BJ (cell line): ENCODE measurements at places on chromosomes 5 and 9.

- DNase-seq = no peak
These were observed 136.3 kb downstream of the FOXD1 start for GRCh38 chr5:73312146-73312871.

GRCh38 chr9:83245979-83246659, 183.2 kb upstream of the RASEF start:
- DNase-seq = no peak

- DNase-seq = peak; percentile 96
These were observed 168.5 kb downstream of the AUH start for GRCh38 chr9:91193087-91193657.

DNA sequence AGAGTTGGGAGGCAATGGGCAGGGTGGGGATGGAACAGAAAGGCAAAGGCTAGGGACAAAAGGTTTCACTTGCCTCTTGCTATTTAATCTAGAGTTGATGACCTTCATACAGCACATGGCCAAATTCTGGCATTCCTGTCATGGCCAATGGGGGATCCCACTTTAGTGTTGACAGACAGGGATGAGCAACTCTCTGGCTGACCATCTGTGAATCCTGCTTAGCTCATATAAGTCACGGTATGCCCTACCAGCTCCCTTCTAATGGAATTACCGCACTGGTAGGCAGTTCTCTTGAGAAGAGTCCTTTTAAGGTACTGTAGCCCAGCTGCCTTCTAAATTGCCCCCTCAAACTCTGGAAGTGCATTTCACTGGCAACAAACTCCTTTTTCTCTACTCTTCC, 76.1 kb downstream of the MAMDC2 start:
- no peak for DNase-seq

DNA sequence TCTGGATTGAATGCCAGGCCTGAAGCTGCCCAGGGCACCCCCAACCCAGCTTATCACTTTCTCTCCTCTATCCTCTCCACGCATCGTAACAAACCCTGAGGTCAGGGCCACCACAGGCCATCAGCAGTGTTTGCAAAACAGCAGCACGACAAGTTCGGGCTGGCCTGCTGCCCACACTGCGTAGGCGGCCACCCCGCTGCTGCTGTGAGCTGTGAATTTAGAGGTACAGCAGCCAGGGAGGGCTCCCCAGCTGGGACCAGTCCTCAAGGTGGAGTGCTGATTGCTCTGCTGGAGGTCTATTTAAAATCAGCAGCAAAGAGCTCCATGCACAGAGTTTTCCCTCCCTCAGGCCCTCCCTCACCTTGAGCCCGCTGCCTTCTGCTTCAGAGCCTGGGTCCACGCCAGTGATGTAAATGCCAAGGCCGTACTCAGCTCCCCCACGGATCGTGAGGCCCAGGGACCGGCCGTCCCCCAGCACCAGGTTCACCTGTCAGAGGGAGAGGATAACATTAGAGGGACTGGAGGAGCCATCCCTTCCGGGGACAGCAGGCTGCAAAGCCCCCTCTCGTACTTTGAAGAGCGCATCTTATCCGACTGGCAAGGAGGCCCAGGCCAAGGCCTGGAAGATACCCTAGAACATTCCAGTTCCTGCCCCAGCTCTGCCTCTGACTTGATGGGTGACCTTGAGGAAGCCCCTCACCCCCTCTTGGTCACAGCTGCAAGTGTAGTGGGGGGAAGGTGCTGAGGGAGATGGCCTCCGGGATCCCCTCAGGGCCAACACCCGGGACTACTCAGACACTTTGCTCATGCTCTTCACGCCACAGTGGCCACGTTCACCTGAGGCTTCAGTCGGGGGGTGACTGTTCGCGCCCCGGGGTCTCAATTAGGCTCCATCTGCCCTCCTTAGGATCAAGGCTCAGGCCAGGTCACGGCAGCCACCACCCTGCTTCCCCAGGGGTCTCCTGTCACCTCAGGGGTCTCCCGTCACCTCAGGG, 39.1 kb downstream of the WHRN start:
- no peak for DNase-seq

DNA sequence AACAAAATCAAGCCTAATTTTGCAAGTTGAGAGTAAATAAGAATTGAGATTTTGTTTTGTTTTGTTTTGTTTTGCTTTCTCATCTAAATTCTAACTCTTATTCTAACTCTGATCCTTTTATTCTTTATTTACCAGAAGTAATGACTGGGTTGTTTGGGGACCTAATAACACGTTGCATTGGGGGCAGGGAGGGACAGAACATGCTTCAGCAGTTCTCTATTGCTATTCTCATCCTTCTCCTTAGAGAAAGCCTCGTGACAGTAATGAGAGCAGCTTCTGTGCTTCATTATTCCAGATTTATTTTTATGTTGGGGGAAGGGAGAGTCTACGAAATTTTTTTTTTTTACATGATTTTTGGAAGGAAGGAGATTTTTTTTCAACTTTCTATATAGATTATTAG, 21.1 kb downstream of the CPEB4 start:
- DNase-seq = no peak

DNA sequence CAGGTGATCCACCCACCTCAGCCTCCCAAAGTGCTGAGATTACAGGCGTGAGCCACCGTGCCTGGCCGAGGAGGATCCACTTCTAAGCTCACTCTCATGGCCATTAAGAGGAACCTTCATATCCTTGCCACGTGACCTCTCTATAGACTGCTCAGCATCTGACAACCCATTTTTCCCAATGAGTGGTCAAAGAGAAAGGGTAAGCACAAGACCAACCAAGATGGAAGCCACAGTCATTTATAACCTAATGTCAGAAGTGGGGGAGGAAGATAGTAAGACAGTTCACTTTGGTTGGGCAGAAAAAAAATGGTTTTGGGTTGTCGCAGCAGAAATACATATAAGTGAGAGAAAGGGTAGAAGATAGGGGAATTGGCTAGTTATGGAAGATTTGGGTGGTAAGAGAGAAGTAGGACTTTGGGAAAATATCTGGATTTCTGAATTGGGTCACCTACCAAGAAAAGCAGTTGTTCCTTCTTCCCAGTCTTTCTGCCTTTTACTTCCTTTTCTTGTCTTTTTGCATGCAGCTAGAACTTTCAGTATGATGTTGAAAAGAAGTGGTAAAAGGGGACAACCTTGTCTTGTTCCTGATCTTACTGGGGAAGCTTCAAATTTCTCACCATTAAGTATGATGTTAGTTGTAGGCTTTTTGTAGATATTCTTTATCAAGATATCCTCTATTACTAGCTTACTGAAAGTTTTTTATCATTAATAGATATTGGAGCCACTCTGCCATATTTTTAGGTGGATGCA, 15.6 kb downstream of the SNX2 start:
- DNase-seq = no peak

- no peak for DNase-seq
These were observed 300.7 kb upstream of the FTMT start for GRCh38 chr5:121550989-121551388.

- no peak for DNase-seq
These were observed 106.6 kb downstream of the RGS3 start for GRCh38 chr9:113570106-113570505.

DNA sequence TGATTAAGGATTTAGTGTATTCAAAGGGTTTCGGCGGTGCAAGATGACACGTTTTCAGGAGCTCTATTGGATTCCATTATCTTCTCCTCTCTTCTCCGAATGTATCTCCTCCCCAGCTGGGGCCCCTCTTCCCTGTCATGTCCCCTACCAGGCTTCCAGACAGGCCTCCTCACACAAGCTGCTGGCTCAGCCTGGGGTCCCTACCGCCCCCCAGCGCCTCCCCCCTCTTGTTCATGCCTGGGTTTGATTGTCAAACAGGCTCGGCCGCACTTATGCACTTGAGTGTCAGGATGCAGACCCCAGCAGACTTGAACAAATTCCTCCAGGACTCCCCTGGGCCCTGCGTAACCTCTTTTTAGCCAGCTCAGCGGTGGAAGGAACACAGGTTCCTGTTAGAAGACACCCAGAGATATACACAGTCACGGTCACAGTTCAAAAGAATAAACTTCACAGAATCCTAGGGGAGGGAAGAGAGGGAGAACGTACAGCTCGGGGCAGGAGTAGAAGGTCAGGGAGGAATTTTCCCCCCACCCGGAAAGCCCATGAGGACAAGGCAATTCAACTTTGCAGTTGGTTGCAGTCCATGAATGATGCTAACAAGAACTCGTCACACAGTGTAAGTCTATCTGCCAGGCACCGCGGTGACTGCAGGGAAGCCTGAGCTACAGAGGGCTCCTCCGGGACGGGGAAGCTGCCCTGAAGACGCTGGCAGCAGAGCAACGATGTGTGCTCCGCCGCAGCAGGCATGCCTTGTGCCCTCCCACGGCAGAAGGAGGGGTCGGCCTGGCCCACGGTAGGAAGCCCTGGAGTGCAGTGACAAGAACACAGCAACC, 560.0 kb downstream of the BNC2 start:
- DNase-seq = no peak

DNA sequence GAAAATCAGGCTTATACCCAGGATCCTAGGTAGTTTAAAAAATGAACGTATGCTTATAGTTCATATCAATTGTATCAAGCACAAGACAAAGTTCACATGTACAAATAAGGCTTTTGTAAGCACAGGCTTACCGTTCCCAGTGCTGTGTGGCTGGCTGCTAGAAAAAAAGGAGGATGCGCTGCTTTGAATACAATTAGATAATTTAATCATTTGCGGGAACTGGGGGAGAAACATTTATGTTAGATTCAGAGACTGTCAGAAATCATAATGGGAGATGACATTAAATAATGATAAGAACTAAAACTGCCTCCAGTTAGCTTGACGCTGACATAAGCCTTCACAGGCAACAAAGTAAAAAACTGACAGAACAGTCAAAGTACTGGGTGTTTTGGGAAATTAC, 93.2 kb downstream of the FNBP1 start:
- no peak for DNase-seq

DNA sequence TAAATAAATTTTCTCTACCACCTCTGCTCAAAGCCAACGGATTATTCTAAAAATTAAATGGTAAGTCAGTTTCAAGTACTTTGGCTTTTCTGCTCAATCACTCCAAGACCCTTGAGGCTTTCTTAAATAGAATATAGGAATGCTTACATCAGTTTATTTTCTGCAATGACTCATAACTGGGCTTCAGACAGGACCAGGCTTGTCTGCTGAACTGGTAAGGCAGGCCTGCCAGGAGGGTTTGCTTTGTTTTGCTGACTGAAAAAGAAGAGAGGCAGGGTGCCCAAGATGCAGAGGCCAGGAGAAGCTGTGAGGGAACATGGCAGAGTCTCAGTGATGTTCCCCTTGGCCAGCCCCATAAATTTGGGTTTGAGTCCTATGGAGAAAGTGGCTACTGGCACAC, 60.3 kb upstream of the EPB41L4A start:
- DNase-seq = no peak

DNA sequence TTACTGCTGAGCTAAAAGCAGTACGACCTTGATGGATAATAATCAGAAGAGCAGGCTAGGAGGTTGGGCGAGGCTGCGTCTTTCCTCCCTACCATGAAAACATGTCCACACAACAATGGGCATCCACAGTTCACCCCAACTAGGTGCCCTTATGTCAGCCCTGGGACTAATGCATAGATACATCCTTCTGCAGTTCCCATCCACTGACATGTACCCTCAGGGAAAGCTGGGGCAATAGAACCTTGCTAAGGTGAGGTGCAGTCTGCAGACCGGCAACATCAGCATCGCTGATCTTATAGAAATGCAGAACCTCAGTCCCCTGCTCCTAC, 697 bp upstream of the PRUNE2 start:
- DNase-seq = no peak

DNA sequence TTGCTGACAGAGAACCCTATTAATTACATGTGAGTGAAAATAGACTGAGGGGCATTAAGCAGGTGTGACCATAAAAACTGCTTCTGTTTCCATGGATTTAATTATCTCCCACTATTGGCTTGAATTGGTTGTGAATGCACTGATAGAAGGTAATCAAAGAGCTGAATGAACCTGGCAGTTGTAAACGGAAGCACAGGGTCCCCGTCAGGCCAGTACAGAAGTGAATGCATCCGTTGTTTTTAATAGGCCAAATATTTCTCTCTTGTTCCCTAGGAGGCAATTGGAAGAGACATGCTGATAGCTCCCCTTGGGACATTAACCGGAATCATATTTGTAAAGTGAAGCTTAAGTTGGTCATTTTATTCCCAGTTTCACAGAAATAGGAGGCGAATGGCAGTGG, 147.0 kb downstream of the CAVIN4 start:
- no peak for DNase-seq

DNA sequence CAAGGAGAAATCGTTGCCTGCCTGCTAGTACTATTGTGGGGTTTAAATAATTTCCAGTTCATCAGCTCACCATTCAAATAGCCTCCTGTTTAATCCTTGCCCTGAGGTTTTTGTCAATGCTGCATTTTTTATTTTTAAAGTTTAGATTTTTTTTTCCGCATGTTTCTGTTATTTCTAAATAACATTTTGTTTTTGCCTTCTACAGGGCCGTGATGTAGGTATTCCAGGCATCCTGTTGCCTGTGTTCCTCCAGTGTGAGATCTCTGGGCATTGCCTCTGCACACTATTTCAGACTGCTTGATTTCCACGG, 124.3 kb downstream of the HSD17B3 start:
- no peak for DNase-seq

DNA sequence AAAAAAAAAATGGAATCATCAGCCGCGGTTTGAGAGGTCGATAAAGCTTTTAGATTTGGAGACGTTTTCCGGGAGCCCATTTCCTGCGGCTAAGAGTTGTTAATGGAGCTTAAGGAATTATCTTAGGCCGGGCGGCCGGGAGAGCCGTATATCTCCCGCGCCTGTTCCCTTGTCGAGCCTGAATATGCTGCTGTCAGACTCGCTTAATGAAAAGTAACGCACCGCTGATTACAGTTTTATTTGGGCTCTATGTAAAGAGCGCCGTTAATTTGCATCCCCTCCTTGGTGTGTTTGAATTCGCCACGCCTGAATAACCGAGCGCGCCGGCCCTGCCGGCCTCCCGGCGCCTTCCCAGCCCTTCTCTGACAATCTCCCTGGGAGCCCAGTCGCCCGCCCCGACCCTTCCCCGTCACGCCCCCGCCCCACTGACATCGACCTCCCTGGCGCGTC, 7.9 kb downstream of the IRX4 start:
- DNase-seq = no peak

GRCh38 chr9:38036359-38037084, 32.5 kb downstream of the SHB start:
- no peak for DNase-seq

GRCh38 chr9:112844771-112845542, 45.7 kb downstream of the SLC46A2 start:
- DNase-seq = no peak

- DNase-seq = no peak
These were observed 20.4 kb upstream of the SELENOP start for GRCh38 chr5:42832060-42832459.

- no peak for DNase-seq
These were observed 553.0 kb downstream of the EBF1 start for GRCh38 chr5:158546748-158547147.

GRCh38 chr5:131959136-131959535, 13.7 kb upstream of the MEIKIN start:
- DNase-seq = no peak

DNA sequence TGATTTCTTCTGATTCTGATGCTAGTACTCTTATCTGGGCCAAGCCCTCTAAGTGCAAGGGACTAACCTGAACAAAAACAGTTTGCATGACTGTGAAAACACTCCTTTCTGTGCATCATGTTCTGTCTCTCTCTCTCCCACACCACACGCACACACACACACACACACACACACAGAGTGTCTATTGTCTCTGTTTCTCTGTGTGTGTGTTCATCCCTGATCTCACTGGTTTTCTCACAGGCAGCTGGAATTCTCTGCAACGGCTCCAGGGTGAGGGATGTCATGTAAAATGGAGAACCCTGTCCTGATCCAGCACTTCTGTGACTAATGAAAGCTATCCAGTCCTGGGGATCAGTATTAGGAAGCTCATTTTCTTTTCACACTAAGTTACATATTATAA, 453.1 kb upstream of the RGMB start:
- DNase-seq = no peak

GRCh38 chr5:146040527-146040926, 64.8 kb downstream of the PLAC8L1 start:
- no peak for DNase-seq
